T-helper 2 cell treated with Interferon-gamma antibody and Interleukin-4, amounts not matched to agents 5 μg/mL and 100 μg/mL, for 36 hours (primary cell): ENCODE measurements at places on chromosomes 16 and 17.

- DNase-seq = no peak
Observed at GRCh38 chr17:71412803-71413202, 708.0 kb upstream of the SOX9 start.

DNA sequence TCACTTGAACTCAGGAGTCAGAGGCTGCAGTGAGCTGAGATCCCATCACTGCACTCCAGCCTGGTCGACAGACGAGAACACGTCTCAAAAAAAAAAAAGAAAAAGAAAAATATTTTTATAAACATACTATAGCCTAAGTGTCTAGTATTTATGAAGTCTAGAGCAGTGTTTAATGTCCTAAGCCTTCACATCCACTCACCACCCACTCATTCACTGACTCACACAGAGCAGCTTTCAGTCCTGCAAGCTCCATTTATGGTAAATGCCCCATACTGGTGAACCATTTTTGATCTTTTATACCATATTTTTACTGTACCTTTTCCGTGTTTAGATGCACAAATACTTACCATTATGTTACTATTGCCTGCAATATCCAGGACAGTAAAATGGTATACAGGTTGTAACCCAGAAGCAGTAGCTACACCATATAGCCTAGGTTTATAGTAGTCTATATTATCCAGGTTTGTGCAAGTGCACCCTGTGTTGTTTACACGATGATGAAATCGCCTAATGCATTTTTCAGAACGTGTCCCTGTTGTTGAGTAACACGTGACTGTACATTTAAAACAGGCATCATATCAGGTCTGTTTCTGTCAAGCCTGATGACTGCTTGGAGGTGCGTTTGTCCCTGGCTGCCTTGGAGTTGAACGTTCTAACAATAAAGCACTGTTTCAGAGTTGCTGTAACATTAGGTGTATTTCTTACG lies 10.1 kb downstream of the NUDT7 start:
- no peak for DNase-seq

DNA sequence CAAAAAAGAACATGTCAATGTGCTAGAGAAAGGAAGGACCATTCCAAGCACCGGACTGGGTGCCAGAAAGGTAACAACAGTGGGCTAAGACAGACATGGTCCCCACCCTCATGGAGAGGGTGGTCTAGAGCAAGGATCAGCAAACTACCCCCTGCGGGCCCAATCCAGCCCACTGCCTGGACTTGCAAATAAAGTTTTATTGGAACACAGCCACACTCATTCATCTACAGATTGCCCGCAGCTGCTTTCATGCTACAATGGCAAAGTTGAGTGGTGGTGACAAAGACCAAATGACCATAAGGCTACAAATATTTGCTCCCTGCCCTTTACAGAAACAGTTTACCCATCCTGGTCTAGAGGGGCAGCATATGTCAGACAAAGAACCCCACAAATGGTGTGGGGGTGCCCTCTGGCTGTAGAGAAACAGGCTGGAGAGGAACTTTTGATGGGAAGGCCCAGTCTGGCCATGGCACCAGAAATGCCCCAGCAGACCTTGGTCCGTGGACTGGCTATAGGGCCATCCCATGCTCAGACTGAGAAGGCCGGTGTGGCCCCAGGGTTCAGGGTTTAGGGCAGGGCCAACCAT lies 15.2 kb downstream of the CDH5 start:
- no peak for DNase-seq

- DNase-seq = no peak
Observed at GRCh38 chr16:89600956-89601355, 12.5 kb upstream of the DPEP1 start.

GRCh38 chr17:80766290-80766855 lies 221.7 kb downstream of the RPTOR start:
- DNase-seq = no peak

- no peak for DNase-seq
Observed at GRCh38 chr17:20045476-20045875, 36.3 kb downstream of the SPECC1 start.

DNA sequence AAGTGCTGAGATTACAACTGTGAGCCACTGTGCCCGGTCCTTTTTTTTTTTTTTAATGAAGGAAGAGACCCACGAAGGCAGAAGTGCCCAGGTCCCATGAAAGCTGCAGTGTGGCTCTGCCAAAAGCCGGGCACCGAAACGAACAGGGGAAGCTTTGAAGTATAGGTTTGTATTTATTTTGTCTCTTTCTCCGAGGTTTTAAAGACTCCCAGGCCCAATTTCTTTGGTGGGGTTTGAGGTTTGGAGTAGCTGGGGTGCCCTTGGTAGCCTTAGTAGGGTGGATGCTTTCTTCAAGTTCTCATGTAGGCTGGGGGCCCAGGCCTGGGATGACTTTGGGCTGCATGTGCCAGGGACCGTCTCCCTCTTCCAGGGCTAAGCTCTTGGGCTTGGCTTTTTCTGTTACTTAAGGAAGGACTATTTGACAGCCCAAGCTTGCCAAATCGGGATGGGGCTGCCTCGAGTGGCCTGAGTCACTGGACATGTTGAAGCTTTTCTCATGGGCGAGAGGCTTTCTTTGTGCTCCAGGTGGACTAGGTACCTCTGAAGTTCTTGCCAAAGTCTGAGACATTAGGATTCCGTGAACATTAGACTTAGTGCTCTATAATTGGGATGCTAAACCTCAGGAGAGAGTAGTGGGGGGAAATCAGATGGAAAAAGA lies 66.3 kb downstream of the WIPI1 start:
- no peak for DNase-seq

GRCh38 chr16:1775846-1776671 lies 3.1 kb upstream of the MRPS34 start:
- no peak for DNase-seq

DNA sequence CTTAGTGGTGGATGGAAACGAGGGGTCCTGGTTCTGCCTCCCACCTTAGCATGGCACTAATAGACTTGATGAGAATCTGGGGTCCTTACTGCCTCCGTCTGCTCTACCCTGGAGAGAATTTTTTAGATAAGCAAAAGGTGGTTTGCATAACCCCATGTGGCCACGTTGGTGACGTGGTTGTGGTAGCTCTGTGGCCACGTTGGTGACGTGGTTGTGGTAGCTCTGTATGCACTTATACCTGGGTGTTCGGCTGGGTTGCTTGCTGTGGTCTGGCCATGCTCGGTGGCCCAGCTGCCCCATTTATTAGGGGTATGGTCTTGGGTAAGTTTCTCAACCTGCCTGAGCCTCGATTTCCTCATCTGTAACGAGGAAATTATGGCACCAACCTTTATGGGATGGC lies 13.0 kb downstream of the SPIRE2 start:
- DNase-seq = no peak

GRCh38 chr17:19271780-19272357 lies 34.7 kb downstream of the EPN2 start:
- DNase-seq = no peak

GRCh38 chr17:19724501-19725420 lies 8.4 kb upstream of the SLC47A2 start:
- DNase-seq = peak; percentile 27

GRCh38 chr17:13337864-13338371 lies 263.8 kb downstream of the HS3ST3A1 start:
- no peak for DNase-seq
